Suppressor macrophage treated with lipopolysaccharide for 4 hours (primary cell): ENCODE measurements at places on chromosomes 7 and 10.

DNA sequence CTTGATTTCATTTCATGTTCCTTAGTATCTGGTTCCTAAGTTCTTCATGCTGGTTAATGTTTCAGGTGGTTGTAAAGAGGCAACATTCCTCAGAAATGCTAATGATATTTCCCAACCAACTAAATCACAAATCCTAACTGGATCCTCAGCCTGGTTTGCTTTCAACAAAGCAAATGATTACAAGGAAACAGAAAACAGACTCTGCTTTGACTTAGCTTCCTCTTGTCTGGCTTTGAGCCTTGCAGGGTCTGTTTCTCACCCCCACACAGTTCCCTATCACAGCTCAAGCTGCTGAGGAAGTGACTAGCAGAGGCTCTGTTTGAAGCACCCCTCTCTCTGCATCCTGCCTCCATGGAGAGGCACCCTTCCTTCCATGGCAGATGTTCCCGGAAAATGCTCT, 130.2 kb upstream of the CTTNBP2 start:
- no peak for DNase-seq

GRCh38 chr7:141387521-141388217, 163.5 kb upstream of the AGK start:
- no peak for DNase-seq

DNA sequence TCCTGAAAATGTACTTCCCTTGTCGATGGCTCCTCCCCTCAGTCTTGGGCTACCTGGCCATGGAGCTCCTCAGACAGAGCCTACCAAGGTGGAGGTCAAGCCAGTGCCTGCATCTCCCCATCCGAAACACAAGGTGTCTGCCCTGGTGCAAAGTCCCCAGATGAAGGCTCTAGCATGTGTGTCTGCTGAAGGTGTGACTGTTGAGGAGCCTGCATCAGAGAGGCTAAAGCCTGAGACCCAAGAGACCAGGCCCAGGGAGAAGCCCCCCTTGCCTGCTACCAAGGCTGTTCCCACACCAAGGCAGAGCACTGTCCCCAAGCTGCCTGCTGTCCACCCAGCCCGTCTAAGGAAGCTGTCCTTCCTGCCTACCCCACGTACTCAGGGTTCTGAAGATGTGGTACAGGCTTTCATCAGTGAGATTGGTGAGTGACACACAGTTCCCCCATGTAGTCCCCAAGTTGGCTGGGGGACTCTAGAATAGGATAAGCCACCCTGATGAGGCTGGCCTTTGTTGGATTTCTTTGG, 8.8 kb downstream of the PPRC1 start:
- DNase-seq: no peak

- DNase-seq: no peak
Measured at GRCh38 chr10:103428989-103429643, 23.1 kb downstream of the CALHM2 start.

DNA sequence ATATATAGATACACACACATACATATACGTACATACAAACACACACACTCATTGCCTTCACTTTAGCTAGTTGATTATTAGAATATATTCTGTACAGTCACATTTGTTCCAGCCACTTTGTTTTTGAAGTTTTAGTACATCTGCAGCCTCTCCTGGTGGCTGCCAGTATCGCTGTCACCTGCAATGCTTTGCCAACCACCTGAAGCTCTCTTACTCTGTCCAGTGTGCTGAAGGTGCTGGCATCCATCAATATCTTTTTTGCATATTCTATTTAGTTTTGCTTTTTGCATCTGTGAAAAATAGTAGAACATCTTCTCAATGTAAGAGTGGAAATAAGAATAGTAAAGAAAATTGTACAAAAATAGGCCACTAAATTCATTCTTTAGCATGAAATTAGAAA, 388.6 kb downstream of the EXOC4 start:
- DNase-seq: no peak

DNA sequence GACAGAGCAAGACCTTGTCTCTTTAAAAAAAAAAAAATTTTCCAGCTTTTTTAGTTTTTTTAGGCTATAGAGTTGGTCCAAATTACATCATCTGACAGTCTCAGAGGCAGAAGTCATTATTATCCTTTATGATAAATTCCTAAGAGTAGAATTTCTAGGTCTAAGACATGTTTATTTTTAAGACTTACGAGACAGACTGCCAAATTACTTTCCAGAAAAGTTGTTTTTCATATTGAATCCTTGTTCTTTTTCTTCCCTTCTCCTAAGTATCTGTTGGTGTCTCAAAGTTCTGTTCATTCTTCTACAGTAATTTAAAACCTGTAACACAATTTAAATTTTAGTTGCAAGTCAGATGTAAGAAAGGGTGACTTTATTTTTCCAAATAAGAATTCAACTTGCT, 421.4 kb downstream of the GALNT17 start:
- no peak for DNase-seq

DNA sequence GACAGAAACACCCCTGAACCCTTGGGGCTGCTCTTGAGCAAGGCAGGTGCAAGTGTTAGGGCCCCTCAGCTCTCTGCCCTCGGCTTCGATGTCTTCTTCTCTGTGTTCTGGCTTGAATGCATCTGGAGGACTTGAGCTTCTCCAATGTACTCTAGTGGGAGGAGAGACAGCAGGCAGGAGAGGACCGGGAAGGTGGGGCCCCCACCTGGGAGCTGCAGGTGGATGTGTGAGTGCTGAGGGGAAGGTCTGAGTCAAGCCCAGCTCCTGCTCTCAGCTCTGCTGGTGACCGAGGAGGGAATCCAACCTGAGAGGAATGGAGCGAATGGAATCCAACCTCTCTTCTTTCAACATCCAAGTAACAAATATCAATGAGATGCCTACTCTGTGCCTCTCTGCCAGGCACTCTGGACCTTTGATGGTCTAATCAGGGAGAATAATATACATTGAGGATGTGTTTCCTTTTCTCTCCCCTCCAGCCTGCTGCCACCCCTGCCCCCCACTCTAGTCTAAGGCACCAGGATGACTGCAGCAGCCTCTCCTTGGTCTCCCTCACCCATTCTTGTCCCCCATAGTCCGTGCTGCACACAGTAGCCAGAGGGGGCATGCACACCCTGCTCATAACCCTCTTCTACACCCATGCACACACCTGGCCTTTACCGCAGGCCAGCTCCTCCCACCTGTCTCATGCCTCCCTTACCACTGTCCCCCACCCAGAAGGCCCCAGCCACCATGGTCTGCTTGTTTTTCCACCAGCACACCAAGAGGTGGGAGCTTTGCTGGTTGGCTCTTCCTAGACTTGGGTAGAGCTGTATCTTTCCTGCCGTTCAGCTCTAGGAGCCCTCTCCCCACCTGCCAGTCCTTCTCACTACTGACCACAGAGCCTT, 13.6 kb downstream of the TBATA start:
- DNase-seq: no peak

- no peak for DNase-seq
Measured at GRCh38 chr10:69570050-69570816, 3.0 kb downstream of the NEUROG3 start.

- DNase-seq: peak; percentile 63
Measured at GRCh38 chr7:138186951-138187351, 110.7 kb downstream of the AKR1D1 start.

GRCh38 chr10:61359452-61359851, 93.7 kb downstream of the TMEM26 start:
- no peak for DNase-seq

GRCh38 chr10:34644224-34644623, 170.9 kb downstream of the PARD3 start:
- no peak for DNase-seq

GRCh38 chr10:35552650-35553342, 52.3 kb upstream of the GJD4 start:
- peak; percentile 14 for DNase-seq

- DNase-seq: no peak
Measured at GRCh38 chr7:120691915-120692314, 166.0 kb downstream of the TSPAN12 start.

GRCh38 chr7:32515890-32516550, 20.7 kb downstream of the AVL9 start:
- no peak for DNase-seq

DNA sequence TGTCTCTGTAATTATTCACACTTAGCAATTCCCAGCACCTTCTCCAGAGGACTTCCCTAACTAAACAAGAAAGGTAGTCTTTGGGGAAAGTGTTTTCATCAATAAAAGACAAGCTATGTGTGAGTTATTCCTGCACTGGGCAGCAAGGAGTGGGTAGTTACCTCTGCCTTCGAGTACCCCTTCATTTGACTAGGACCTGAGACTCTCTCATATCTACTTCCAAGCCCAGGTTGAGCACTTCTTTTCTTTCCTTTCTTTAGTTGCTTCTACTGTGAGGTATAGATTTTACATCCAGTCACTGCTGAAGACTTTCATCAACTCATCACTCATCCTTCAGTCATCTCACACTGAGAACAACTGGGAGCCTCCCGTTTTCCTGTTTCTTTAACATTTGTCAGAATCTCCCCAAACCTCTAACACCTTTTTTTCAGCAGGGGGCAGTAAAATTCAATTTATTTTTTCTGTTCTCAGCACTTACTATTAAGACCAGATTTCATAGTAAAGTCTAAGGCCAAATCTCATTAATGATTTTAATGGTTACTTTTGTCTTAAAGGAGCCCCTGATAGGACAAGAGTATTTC, 80.1 kb upstream of the PRSS1 start:
- peak; percentile 18 for DNase-seq

- DNase-seq: no peak
Measured at GRCh38 chr10:37855636-37856035, 1.8 kb downstream of the ZNF248 start.

GRCh38 chr10:78066728-78067430, 33.2 kb downstream of the RPS24 start:
- DNase-seq: no peak

DNA sequence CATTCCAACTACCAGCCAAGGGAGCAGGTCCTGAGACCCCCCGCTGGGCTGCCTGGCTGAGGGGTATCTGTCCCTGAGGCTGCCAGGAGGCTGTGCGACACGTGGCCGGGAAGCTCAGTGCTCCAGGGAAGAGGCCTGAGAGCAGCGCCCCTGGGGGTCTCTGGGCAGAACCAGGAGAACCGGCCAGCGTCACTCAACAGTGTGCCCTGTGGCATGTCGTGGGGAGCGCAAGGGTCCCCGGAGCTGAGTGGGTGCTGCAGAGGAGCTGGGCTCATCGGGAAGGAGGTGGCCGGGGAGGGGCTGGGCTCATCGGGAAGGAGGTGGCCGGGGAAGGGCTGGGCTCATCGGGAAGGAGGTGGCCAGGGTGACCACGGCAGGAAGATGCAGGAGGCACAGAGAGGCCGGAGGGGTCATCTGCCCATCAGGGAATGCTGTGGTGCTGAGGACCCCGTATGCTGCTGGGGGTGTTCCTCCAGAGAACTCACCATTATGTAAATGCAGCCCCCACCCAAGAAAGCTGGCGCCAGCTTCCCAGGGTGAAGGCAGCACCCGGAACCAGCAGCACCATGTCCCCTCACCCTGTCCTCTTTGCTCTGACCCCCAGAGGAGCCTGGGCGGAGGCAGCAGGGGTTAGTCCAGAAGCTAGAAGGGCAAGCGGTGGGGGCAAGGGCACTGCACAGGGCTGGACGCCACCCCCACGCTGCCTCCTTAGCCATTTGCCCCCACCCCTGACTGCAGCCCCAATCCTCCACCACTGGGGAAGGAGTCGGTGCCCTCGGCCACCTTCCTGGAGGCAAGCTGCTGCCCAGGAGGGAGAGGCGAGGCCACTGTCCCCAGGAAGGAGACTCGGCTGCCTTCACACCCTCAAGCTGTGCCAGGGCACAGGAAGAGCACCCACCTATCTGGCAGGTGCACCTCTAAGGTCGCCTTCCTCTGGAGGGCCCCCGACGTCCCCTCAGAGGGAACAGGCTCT, 33.3 kb downstream of the CALML3 start:
- no peak for DNase-seq

- no peak for DNase-seq
Measured at GRCh38 chr10:33478089-33478674, 143.7 kb upstream of the NRP1 start.

GRCh38 chr10:50417886-50418830, 166.8 kb upstream of the ASAH2 start:
- DNase-seq: peak; percentile 85

DNA sequence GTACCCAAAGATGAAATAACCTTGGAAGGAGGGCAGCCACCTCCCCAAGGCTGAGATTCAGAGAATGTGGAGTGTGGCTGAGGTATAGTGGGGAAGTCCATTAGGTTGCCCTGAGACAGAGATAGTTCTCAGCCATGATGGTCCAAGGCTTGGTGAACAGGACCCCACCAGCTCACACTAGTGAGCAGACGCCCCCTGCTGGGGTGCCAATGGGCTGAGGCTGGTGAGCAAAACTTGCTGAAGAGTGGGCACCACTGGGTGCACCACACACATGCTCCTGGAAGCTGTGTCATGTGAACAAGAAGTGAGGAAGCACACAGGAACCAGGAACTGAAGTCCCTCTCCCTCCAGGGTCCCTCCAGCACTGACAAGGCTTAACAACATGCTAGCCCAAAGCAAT, 8.9 kb downstream of the FBXL13 start:
- DNase-seq: peak; percentile 2

GRCh38 chr10:50350366-50350765, 99.0 kb upstream of the ASAH2 start:
- DNase-seq: no peak

- peak; percentile 43 for DNase-seq
Measured at GRCh38 chr7:122886357-122887081, at the start of gene CADPS2. Gene CADPS2, minus strand, starts transcription at chr7:122886460. Its CDS starts 123 bp downstream, at chr7:122886337.

DNA sequence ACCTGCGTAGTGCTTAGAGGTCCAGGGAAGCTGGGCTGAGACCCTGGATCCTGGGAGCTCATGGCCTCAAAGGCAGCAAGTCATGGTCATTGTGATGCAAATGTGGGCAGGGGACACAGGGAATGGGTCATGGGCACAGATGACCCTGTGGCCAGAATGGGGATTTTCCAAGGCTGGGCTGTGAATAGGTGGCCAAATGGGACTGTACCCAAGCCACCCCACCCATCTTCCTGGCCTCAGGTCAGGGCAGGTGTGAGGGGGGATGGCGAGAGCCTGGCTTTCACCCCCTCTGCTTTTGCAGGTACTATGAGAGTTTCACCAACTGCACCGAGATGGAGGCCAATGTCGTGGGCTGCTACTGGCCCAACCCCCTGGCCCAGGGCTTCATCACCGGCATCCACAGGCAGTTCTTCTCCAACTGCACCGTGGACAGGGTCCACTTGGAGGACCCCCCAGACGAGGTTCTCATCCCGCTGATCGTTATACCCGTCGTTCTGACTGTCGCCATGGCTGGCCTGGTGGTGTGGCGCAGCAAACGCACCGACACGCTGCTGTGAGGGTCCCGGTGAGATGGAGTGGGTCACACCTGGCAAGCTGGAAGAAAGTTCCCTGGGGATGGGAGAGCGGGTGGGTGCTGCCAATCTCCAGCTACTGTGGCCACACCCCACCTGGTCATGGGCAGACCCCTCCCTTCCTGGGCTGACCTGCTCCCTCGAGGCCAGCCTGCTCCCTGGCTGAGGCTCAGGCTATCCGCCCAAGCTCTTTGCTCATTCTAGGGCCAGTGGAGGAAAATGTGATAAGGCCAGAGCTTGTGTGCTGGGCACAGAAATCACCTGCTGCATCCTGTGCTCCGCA, 25.5 kb downstream of the RAMP3 start:
- DNase-seq: no peak

GRCh38 chr7:80614851-80615271, 23.6 kb upstream of the CD36 start:
- DNase-seq: peak; percentile 46
